ENCODE measurements at places on chromosomes 7 and 10.

GRCh38 chr7:133723044-133723443 is 404.1 kb upstream of the LRGUK start:
- no peak for DNase-seq

- DNase-seq, result peak; percentile 53
These were observed 32.6 kb downstream of the PIP4K2A start for GRCh38 chr10:22681783-22682183.

DNA sequence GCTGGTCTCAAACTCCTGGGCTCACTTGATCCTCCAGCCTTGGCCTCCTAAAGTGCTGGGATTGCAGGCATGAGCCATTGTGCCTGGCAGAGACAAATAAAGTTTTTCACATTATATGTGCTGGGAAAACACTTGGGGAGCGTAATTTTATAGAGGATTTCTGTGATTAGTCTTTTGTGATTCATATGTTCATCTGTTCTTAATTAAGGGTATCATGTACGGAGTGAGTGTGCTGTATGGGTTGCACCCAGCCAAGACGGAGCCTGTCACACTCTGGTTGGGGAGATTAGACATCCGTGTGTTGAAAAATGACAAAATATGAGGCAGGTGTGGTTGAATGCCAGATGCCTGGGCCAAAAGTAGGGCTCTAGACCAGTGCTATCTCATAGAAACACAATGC is 10.3 kb downstream of the ADRB1 start:
- no peak for DNase-seq

DNA sequence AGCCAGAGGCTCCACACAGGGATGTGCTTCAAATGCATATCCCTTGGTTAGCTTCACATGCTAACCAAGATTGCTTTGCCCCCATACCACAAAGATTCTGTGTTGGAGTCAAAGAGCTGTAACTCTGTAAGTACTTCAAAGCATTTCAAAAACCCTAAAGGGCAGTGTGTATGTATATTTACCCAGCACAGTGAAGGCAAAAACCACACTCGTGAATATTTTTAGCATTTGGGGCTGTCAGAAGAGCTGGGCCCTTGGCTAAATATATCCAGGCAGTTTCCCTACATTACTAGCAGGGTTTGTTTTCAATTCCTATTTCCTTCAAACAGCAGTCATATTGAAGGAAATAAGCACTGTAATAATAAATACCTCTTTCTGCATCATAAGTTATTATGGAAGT is 84.2 kb upstream of the STEAP1B start:
- no peak for DNase-seq

DNA sequence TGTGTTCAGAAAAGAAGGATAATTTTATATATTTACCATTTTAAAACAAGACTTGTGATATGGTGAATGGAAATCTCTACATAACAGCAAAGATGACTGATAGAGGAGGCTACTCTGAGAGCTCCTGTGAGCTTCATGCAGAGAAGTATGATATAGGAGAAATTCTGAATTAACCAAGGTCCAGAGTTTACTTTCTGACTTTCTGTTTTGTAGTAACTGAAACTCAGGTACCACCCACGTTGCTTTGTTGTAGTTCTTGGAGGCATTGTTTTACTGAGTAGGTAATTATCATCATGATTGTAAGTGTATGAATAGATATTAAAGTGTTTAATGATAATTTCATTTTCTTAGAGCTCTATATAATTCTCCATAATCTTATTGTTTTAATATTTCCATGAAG is 18.0 kb upstream of the SFR1 start:
- DNase-seq, result no peak

- no peak for DNase-seq
These were observed 25.3 kb downstream of the ASNS start for GRCh38 chr7:97846945-97847344.

- DNase-seq, result no peak
These were observed 71.2 kb upstream of the DUSP5 start for GRCh38 chr10:110426294-110427181.

DNA sequence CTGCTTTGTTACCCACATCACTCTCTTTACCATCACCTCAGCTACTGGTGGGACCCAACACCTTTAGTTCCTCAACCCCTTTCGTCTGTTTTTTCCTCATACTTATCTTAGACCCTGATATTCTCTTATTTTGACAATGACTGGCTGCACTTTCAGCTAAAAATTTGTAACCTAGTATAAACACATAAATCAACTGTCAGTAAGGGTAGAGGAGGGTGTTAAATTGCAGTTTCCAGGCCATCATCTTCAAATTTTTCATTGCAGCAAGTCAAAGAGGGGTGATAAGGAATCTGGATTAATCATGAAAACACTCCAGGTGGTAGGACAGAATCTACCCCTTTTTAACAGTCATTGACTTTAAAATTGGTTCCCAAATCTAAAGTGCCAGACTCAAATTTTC is 27.9 kb downstream of the SEMA3D start:
- DNase-seq, result no peak

DNA sequence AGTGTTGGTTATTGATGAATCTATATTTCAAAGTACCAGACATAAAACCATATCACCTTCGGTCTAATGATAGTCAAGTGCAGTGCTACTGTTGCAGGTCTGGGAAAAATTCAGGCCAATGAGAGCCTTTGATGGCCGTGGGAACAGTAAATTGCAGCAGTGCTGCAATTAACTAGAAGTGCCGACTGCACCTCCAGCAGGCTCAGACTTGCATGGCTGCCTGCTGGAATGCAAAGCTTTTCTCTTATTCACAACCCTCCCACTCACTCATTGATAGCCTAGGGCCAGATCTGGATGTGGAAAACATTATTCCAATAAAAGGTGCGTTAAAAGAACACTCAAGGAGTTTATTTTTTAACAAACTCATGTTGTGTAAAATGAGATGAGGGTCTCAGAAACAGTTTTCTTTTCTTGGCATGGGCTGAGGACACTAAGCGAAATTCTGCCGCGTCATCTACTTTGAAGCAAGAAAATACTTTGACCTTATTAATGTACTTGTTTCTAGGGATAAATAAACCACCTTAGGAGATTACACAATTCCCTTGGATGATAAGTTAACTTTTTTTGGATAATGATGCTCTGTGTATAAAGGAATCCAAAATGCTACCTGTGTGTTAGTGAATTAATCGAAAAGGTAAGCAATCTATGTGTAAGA is 17.1 kb downstream of the PLXDC2 start:
- DNase-seq, result no peak

DNA sequence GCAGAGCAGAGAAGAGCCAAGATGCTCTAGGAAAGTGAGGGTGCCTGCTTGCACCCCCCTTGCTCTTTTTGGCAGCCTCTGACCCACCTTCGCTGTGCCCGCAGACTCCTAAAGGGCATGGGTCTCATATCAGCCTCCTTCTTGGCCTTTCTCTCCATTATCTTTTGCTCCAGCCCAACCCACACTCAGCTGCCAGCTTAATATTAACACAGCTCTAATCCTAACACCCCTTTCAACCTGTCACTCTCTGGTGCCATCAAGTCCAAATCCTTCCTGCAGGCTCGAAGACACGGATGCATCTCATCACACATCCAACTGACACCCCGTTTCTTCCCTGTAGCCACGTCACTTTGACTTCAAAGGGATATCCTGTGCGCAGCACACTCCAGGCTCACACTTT is 171.6 kb upstream of the AUTS2 start:
- DNase-seq, result no peak

DNA sequence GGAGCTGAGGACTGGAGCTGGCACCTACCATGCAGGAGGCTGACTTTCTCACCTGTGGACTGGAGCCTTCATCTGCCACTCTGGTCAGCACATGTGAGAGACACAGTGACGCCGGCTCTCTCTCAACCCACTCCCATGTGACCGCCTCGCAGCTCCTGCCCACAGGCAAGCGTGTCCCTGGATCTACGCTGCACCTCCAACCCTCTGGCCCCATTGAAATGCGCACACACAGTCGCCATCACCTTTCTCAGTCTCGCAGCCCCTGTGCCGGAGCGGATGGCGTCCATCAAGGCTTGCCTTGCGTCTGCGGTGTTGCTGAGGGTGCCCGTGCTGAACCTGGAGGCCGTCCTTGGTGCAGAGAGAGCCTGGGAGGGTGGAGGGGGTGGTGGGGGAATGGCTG is 242.2 kb upstream of the GRB10 start:
- DNase-seq, result no peak

DNA sequence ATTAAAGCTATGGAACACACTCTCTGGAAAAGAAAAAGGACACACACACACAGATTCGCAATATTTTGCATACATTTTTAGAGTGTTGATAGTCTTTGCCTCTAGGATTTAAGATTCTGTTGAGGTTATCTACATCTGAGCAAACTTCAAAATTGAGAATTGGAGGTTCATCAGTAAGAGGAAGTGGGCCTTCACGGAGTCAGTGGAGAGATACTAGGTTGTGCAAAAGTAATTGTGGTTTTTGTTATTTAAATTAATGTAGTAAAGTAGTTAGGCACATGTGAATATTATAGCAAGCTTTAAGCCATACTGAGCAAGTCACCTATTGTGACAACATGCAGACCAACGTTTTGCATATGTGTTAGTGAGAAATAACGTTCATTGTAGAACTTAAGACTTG is 19.8 kb upstream of the NXPH1 start:
- no peak for DNase-seq

GRCh38 chr7:42065942-42066341 is 171.1 kb downstream of the GLI3 start:
- no peak for DNase-seq

GRCh38 chr7:7178906-7179305 is 3.4 kb upstream of the C1GALT1 start:
- no peak for DNase-seq

GRCh38 chr10:27451054-27451453 is 53.0 kb upstream of the RAB18 start:
- DNase-seq, result no peak

DNA sequence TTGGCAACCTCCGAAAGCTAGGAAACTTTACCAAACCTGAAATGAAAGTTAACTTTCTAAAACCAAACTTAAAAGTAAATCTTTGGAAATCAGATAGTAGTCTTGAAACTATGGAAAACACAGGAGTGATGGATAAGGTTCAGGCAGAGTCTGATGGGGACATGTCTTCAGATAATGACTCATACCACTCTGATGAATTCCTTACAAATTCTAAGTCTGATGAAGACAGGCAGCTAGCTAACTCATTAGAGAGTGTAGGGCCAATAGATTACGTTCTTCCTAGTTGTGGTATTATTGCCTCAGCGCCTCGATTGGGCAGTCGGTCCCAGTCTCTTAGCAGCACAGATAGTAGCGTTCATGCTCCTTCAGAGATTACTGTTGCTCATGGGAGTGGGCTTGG is 45.9 kb downstream of the MCMBP start:
- DNase-seq, result no peak

DNA sequence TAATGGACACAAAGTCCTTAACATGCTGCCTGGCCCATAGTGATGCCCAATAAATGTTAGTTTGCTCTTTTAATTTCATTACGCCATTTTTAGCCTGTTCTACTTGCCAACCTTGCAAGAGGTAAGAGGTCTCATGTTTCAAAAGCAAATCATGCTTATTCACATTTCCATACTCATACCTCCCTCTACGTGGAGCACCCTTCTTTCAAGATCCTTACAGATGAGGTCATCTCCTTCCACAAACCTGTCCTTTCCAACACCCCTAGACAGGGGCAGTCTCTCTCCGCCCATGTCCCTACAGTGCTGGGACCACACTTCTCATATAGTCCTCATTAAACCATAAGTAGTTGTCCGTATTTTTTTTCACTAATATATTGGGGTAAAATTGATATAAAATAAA is 271.3 kb downstream of the FGFR2 start:
- no peak for DNase-seq

DNA sequence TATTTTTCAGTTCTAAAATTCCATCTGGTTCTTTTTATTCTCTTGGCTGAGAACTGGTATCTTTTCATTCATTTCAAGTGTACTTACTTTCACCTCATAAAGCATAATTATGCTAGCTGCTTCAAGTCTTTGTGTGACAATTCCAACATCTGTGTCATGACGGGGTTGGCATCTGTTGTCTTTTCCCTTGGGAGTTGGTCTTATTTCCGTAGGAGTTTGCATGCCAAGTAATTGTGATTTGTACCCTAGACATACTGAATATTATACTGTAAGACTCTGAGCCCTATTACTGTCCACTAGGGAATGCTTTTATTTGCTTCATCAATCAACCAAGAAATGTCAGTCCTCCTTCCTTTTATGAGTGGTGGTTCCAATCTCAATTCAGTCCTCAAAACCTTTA is 24.6 kb upstream of the HUS1 start:
- no peak for DNase-seq

DNA sequence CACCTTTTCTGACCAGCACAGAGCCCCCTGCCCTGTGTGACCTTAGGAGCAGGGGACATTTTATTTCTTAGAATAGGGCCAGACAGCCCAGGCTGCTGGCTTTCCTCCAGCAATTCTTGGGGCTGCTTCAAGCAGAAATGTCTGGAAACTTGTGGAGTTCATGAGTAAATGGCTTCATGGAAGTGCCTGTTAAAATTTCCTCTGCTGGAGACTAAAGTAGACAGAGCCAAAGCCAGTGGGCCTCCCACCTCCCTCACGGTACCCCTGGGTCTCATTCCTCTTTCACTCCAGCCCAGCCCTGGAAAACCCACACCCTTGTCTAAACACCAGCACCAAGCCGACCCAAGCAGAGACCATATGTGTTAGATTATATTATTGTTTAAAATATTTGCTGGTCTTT is 505.5 kb upstream of the ZMIZ1 start:
- DNase-seq, result no peak

- peak; percentile 39 for DNase-seq
These were observed 18.5 kb downstream of the BICC1 start for GRCh38 chr10:58531084-58531695.

All from activated T-cell treated with anti-CD3 and anti-CD28 coated beads for 24 hours (primary cell).